Glutamatergic neuron (in vitro differentiated cells): ENCODE measurements at places on chromosomes 11 and 22.

- DNase-seq = no peak
These were observed 67.2 kb upstream of the MTMR2 start for GRCh38 chr11:95991101-95991500.

GRCh38 chr11:65883786-65884715, 4.2 kb downstream of the FIBP start:
- DNase-seq = no peak

GRCh38 chr11:82757660-82758357, 24.1 kb upstream of the FAM181B start:
- no peak for DNase-seq

DNA sequence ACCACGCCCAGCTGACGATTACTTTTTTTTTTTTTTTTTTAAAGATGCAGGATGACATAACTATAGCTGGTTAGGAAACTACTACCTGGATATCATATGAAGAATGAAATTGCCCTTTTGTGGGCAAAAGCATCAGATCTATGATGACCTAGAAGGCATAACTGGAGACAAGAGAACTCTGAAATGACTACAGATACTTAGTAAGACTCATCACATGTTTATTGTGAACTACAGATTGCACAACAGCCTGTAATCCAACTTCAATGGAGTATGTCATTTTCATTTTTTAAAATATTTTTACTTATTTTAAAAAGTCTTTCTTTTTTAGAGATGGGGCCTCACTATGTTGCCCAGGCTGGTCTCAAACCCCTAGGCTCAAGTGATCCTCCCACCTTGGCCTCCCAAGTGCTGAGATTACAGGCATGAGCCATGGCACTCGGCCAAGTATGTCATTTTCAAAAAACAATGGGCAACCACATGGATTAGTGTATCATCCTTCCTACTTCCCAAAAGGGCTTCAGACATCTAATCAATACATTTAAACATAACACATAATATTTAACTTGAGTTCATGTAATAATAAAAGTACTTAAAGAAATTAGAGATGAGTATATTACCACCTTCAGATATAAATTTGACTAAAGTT, 3.3 kb downstream of the MTMR2 start:
- DNase-seq = no peak

GRCh38 chr11:18314784-18315523, 7.0 kb downstream of the HPS5 start:
- no peak for DNase-seq

DNA sequence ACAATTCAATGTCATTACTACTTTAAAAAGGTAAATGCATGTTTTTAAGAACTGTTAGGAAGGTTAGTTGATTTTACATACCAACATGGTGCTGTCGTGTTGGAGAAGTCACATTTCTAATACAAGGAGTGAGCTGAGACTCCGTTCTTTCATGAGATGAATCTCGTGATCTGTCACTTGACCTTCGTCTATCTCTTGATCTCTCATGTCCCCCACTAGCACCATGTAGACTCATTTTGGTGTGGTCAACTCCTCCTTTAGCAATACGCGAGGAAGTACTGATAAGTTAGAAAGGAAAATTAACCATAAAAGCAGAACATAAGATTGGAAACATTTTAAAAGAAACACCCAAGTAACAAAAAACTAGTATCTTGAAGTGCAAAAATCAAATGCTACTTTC, 41.5 kb downstream of the BTBD10 start:
- DNase-seq = no peak

GRCh38 chr11:107468596-107468995, 11.0 kb upstream of the CWF19L2 start:
- no peak for DNase-seq

- DNase-seq = no peak
These were observed 154.6 kb downstream of the MAML2 start for GRCh38 chr11:96188243-96189006.

GRCh38 chr22:26576026-26576680, 13.8 kb downstream of the TPST2 start:
- peak; percentile 40 for DNase-seq

DNA sequence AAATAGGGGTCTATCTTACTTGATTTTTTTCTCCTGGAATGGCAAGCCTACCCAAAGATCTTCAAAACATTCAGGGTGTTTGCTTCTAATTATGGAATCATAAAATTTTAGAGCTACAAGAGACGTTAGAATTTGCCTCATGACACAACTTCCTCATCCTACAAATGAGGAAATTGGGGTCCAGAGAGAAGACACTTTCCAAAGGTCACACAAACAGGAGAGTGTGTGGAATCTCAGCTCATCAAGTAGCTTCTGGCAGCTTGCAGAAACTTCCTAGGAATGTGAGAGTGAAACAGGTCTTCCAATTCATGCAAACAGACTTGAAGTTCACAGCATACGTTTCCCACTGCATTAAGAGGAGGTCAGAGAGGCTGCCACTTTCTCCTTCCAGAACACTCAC, 976.0 kb downstream of the OPCML start:
- no peak for DNase-seq

GRCh38 chr22:20463324-20464095, 25.9 kb upstream of the SCARF2 start:
- DNase-seq = peak; percentile 38

- no peak for DNase-seq
These were observed 118.3 kb downstream of the CD44 start for GRCh38 chr11:35257281-35257680.

DNA sequence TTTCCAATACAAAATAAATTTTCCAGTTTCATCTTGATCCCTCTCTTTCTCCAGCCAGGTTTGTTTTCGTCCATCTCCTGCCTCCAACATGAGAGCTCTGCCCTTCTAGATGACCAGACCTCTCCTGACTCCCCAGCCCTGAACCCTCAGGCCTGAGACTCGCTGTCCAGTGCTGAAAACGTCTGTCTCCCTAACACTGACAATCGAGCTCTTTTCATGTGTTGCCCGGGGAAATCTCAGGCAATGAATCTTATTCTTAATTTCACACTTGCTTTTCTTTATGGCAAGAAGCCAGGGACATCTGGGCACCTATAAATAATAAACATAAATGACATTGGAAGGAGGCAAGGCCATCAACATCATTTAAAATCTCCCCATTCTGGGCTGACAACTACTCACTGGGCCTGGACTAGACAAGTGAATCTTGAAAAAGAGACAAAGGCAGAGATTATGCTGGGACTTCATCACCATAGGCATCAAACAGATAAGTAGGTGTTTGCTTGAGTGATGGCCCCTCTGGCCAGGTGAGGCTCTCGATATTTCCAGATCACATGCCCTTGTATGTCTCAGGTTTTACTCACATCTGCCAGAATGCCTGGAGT, 274.5 kb upstream of the B3GAT1 start:
- no peak for DNase-seq

DNA sequence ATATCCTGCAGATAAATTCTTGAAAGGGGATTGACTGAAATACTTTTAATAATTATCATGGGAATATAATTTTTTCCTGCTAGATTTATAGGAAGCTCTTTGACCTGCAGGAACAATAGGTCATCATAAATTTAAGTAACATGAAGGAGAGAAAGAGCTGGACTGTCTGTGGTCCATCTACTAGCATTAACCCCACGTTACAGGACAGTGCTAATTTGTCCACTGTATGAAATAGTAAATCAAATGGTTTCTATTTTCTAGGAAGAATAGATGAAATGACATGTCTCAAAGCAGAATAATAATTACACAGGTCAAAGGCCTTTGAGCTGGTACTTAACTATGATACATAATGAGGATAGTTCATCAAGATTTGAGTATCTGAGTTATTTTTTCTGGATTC, 825.4 kb upstream of the CNTN5 start:
- DNase-seq = no peak

DNA sequence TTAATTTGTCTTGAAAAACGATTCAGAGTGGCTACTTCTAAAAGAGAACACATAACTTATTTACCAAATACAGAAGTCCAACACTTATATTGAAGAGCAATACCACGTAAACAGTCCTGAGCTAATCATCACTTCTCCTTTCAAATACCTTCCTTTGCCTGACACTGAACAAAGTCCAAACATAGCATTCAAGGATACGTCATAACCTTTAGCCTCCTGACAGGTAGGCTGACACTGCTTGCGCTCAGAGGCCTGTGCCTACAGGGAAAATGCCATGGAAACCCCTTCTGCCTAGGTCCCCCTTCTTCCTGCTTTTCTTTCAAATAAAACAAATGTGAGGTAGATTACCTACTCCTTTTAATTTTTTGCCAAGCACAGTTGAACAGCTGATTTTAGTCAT, 510.0 kb downstream of the INSC start:
- DNase-seq = no peak

- no peak for DNase-seq
These were observed 37.8 kb downstream of the MRE11 start for GRCh38 chr11:94455861-94456260.

GRCh38 chr11:100177651-100178050, 509.4 kb upstream of the ARHGAP42 start:
- no peak for DNase-seq

- DNase-seq = no peak
These were observed 26.7 kb downstream of the ALKBH3 start for GRCh38 chr11:43907028-43907975.

- no peak for DNase-seq
These were observed 22.8 kb downstream of the CASP5 start for GRCh38 chr11:105000167-105000566.
